ENCODE measurements at places on chromosomes 7 and 10.

GRCh38 chr10:91555455-91555854 is 77.4 kb downstream of the PPP1R3C start:
- no peak for DNase-seq

- no peak for DNase-seq
These were observed 124.9 kb upstream of the HABP2 start for GRCh38 chr10:113427811-113428558.

DNA sequence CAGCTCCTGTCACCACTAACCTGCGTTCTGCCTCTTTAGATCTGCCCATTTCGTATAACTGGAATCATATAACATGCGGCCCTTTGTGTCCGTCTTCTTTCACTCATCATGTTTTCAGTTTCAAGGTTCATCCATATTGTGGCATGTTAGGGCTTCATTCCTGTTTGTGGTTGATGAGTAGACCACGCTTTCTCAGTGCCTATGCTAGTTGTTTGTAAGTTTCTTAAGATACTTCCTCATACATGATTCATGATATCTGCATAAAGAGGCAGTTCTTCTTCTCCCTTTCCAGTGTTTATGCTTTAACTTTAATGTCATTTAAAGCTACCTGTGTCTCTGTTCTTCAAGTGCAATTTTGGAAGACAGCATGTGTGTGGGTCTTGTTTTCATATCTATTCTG is 79.5 kb upstream of the FAM20C start:
- DNase-seq, result no peak

- no peak for DNase-seq
These were observed 22.7 kb downstream of the BET1 start for GRCh38 chr7:93981480-93981874.

- no peak for DNase-seq
These were observed 32.5 kb downstream of the LAMB4 start for GRCh38 chr7:108097703-108098102.

- DNase-seq, result no peak
These were observed 7.1 kb upstream of the CELF2 start for GRCh38 chr10:11010582-11010981.

DNA sequence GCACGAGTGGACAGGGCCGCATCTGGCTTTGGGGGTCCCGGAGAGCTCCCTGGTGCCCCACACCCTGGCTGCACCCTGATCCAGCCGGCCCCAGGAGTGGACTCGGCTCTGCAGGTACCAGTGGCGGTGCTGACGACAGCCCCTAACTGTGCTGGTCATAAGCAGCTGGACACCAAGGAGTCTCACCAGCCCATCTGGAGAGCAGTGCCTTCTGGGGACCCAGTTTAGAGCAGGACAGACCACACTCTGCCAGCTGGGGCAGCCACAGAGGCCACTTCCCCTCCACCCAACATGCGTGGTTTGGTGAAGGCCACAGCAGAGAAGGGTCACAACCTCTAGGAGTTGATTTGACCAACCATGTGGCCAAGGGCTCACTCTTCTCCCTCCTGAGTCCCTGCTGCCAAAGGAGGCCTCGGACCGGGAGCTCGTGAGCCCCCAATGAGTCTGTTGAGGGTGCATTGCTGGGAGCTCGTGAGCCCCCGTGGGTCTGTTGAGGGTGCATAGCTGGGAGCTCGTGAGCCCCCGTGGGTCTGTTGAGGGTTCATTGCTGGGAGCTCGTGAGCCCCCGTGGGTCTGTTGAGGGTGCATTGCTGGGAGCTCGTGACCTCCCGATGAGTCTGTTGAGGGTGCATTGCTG is 16.0 kb upstream of the INPP5A start:
- no peak for DNase-seq

- DNase-seq, result no peak
These were observed 51.7 kb upstream of the CALD1 start for GRCh38 chr7:134727711-134728110.

DNA sequence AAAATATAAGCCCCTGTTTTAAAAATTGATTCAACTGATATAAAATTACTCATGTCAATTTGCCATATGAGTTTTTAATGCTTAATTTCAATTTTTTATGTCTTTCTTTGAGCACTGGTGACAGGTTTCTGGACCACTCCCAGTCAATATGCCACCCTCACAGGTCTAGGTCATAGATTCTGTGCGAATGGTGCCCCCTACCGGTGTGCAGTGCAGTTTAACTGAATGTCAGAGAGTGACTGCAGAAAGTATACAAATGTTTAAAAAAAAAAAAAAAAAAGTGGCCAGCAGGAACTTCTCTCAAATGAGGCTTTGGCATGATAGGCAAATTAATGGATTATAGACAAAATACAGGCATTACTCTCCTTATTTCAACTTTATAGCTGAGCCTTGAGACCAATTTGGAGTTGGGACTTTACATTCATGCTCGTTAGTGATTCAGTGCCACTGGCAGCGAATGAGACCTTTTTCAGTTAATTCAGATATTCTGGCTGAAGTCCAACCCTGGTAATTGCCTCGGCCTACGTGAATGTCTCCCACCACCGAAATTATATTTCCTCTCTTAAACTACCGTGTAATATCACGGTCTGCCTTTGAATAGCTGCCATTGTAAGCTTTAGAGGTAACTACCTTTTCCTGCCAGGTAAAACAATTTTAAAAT is 427.6 kb downstream of the PHTF2 start:
- peak; percentile 57 for DNase-seq

- DNase-seq, result no peak
These were observed 24.3 kb downstream of the PTPN12 start for GRCh38 chr7:77561352-77561751.

DNA sequence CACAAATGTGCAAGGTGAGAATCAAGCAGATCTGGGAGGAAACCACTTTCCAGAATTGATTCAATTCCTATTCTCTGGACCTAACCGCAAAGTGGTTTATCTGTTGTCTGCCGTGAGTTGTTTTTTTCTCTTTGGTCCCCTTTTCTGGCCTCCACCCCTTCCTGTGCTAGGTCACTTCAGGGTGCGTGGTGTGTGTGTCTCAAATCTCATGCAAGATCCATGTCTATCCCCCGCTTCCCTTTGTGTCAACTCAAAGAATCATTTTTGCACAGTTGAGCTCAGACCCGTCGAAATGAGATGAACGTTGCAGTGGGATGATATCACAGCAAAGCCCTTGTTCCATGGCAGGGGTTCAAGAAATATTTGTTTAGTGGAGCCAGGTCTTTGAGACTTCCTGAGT is 184.5 kb downstream of the GATA3 start:
- no peak for DNase-seq

GRCh38 chr10:49633327-49634068 is 19.7 kb downstream of the CHAT start:
- peak; percentile 12 for DNase-seq

DNA sequence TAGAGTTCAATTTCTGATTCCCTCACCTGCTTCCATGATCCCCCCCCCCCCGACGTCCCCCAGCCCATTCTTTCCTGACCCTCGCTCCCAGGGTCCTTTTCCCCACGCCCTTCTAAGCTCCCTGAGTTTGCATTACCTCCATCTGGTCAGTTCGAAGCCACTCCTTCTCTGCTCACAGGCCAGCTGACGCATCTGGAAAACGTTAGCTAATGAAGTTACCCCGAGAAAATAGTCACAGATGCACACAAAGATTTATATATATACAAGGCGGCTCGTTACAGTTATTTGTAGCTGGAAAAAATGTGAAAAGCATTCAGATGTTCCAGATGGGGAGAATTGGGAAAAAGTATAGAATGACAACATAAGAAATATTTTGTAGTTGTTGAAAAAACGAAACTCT is 630.0 kb upstream of the FOXK1 start:
- no peak for DNase-seq

DNA sequence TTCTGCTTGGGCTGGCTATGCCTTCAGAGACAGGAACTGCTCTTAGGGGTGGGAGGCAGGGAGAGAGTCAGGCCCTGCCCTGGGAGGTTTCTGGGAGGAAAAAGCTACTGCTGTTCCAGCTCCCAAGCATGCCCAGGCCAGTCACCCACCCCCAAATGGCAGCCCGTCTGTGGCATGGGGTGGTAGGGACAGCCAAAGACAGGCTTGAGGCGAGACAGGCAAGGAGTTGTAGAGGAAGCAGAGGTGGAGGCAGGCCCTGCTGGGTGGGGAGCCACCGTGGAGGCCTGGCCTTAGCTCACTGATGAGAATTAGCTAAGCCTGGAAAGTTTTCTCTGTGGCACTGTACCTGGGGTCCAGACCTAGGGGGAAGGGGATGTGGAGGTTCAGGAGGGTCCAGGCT is 6.6 kb upstream of the SAMD8 start:
- DNase-seq, result no peak

GRCh38 chr7:2956076-2956475 is 87.6 kb downstream of the CARD11 start:
- no peak for DNase-seq

DNA sequence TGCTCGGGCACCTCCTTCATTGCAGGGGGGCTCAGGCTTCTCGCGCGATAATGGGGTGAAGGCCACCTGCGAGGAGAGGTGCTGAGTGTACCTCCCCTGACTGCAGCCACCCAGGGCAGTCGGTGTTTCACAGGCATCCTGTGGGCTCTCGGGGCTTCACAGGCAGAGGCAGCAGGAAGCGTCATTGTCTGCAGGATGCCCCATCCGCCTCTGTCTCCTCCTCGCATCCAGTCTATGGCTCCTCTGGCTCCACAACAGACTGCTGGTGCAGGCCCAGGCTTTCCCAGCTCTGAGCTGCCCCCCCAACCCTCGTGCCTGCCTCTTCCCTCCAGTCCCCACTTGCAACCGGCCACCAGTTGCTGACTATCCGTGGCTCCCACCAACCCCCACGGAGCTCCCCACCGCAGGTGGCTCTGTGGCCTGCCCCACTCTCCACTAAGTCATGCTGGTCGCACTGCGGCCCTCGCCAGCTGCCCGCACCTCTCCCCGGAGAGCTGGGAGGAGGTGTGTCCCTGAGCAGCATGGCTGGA is 36.5 kb downstream of the CAMK2B start:
- DNase-seq, result peak; percentile 3

GRCh38 chr7:51314726-51315125 is 1.9 kb downstream of the COBL start:
- no peak for DNase-seq

- DNase-seq, result no peak
These were observed 11.4 kb downstream of the BLVRA start for GRCh38 chr7:43769791-43770465.

DNA sequence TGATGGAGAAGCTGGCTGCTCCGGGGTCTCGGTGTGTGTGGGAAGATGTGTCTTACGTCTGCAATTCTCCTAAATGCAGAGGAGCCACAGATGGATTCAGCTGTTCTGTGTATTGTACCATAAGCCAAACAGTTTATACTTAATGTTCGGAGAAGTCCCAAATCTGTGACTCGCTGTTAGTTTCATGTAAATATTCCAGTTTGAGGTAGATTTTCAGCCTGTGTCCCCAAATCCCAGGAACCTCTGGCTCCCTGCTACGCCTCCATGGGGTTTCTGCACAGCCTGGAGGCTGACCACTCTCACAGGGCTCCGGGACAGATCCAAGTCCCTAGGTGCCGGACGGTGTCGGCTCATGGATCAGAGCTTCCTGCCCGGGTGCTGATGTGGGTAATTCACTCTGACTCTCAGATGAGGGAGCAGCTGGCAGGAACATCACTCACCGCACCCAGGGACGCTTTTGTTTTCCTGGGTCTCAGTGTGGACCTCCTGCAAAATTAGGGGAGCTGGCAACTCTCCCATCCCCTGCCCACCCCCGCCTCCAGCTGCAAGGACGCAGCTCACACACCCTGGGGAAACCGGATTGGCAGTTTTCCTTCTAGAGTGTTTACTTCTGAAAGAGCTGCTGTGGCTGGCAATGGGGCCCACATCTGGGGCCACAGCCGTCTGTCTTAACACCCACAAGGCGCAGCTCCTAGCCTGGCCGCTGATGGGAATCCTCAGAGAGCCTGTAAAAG is 421.1 kb upstream of the FOXK1 start:
- DNase-seq, result no peak

GRCh38 chr10:3056280-3057037 is 10.9 kb upstream of the PFKP start:
- no peak for DNase-seq

DNA sequence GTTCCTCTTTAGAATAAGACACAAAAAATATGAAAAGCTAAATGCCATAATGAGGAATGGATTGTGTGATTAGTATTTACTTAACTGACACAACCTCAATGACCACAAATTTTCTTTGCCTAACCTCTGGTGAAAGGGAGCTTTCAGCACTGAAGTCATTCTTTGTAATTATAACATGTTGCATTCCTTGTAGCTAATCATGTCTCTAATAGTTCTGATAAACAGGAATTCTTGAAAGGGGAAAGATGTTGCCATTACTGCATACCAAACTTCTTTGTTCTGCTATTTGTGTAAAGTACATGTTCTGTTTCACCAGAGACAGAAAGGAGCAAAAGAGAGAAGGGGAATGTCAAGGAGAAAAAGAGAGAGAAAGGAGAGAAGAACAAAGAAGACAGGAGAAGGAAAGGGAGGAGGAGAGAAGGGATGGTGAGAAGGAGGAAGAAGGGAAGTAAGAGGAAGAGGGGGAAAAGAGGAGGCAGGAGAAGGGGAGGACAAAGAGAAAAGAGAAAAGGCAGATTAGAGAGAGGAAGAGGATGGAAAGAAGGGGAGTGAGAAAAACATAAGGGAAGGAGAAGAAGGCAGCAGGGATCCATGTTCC is 120.9 kb downstream of the SEMA3D start:
- no peak for DNase-seq

DNA sequence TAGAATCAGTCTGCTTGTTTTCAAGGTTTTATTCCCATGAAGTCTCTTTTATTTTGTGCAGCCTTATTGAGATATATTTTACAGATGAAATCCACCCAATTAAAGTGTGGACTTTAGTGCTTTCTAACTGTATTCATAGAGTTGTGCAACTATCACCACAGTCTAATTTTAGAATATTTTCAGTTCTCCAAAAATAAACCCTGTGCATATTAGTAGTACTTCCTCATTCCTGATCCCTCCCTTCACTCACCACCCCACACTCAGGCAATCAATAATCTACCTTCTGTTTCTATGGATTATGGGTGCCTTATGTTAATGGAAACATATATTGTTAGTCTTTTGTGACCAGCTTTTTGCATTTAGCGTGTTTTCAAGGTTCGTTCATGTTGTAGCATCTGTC is 185.7 kb upstream of the TMEM72 start:
- DNase-seq, result no peak

DNA sequence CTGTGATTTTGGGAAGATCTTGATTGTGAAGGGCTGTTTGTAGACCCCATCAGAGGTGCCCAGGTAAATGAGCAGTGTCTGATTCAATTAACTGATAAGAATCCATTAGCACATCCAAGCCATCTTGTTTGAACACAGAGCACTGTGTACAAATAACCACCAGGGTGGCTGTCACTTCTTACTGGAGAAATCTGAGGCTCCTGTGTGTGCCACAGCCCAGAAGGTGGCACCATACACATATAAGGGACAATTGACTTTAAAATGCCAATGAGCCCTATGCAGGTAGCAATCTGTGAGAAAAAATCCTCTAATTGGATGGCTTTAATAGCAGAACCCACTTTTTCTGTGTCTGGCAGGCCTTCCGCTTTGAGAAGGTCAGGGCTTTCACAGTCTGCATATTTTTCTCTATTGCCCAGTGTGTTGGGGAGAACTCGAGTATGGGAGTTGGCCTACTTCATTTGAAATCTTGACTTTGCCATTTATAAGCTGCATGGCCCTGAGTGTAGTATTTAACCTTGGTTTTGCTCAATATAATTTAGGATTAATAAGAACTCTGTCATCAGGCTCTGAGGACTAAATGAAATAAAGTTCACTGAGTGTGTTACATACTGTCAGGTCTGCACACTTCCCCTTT is 517.4 kb downstream of the CCSER2 start:
- no peak for DNase-seq

Measured in dorsolateral prefrontal cortex (tissue), 122 donors.